ENCODE measurements at places on chromosomes 7 and 10.

DNA sequence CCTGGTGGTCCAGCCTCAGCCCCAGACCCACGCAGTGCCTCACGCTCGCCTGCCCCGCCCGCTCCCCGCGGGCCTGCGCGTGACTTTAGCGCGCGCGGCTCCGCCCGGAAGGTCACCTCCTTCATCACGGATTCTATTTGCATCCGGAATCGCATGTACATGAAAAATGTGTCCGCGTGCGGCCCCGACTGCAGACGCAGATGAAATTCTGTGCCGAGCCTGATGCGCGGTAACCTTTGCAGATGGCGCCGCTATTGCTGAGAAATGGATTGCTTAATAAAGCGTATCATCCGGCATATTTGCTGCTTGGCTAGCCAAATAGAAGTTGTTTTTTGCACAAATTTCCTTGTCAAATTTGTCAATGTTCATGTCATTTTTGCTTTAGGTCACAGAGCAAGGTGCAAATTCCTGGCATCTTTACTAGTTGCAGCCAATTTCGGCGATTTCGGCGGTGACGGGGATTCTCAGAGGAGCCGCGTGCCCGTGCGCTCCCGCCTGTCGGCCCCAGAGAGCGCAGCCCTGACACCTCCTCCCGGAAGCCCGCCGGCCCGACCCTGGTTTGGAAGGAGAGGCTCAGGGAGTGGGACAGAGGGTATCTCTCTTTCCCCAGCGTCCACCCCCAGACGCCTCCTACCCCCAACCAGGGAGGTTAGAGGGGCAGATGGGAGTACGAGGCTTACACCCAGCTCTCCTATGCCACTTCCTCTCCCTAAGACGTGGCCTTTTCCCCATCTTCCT lies 85.9 kb upstream of the PAX2 start:
- no peak for DNase-seq

DNA sequence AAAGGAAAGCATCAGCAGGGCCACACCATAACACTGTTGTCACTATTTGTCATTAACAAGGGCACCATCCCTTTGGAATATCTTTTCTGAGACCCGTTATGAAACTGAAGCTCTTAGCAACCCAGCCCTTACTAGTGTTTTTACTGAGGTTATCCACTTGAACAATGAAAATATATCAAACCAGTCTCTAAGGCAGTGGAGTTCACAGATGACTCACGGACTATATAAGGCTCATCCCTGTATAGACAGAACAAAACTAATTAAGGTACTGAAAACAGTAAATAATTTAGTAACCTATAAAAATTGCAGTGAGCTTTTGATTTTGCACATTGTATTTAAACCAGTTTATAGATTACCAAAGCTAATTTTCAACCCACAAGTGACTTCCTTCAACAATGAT lies 196.0 kb downstream of the ELAPOR2 start:
- no peak for DNase-seq

- DNase-seq: no peak
Measured at GRCh38 chr7:48634116-48634632, 290.2 kb upstream of the CDC14C start.

DNA sequence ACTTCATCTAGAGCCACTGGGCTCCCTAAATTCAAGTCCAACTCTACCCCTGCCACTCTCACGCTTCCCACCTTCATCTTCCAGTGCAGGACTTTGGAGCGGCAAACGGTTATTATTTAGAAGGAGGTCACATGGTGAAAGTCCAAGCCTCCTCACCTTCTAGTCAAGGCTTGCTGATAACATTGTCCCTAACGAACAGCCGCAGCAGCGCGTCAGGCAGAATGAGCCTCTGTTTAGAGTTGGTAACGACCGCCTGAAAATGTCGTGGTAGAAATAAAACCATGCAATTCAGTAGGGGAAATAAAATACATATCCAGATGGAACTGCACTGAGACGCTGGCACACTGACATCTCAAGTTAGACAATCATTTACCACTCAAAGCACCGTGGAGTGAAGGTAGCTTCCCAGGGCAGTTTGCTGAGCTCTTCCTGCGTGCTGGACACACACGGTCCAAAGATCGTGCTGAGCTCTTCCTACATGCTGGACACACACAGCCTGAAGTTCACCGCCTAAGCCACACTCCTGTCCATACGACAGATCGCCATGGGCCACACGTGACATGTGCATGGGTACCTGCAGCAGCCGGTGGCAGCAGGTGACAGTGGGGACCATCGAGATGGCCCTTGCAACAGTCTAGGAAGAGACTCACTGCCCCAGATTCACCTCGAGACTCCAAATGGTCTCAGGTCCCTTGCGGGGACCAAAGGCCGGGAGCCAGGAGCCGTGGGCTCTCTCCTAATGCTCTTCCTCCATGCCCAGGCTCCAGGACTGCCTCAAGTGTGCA lies 323.5 kb downstream of the PTPRN2 start:
- DNase-seq: no peak

DNA sequence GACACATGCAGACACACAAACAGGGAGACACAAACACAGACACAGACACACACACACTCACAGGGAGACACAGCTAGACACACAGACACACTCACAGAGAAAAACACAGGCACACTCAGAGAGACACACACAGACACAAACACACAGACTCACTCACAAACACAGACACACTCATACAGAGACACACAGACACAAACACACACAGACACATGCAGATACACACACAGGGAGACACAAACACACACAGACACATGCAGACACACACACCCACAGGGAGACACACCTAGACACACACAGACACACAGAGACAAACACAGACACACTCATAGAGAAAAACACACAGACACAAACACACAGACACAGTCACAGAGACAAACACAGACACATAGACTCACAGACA lies 67.9 kb downstream of the ADARB2 start:
- DNase-seq: no peak

DNA sequence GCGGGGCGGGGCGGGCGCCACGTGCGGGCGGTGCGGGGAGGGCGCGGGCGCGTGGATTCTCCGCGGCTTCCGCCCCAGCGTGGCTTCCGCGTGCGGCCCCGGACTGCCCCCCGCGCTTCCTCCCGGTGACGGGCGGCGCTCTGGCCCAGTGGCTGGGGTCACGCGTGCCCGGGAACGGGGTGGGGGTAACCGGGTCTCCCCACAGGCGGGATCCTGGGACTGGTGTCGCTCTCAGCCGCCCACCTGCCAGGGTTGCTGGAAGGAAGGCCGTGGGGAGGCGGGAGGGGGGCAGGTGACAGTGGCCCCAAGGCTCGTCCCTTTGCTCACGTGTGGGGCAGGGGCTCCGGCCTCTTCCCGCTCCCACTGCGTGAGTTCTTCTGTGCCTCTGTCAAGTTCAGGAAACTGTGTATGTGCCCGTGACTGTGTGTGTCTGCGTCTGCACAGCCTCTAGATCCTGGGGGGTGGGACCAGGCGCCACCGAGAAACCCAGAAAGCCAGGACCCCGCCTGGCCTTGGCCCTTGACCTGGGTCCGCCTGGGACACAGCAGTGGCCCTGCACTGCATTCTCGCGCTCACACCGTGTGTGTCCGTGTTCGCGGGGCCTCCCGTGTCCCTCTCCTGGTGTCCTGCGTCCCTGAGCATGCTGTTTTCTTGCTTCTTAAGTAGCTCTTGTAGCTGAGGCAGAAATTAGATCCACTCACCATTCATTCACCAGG lies 919 bp downstream of the MAFK start:
- DNase-seq: no peak

DNA sequence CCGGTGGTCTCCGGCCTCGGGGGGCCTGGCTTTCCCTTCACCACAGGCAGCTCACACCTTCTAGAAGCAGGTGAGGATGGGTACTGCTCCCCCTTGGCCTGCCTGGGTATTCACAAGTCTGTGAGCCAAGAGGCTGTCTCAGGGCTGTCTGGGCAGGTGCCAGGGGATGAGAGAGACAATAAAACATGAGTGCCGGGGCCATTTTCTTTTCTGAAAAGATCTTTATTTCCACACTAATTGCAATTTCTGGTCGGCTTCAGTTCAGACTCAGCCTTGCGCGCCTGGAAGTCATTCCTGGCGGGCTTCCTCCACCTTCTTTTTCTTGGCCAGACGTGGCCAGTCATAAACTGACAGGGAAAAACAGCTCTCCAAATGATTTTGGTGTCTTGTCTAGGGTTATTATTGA lies 171.2 kb downstream of the ARHGAP12 start:
- no peak for DNase-seq

DNA sequence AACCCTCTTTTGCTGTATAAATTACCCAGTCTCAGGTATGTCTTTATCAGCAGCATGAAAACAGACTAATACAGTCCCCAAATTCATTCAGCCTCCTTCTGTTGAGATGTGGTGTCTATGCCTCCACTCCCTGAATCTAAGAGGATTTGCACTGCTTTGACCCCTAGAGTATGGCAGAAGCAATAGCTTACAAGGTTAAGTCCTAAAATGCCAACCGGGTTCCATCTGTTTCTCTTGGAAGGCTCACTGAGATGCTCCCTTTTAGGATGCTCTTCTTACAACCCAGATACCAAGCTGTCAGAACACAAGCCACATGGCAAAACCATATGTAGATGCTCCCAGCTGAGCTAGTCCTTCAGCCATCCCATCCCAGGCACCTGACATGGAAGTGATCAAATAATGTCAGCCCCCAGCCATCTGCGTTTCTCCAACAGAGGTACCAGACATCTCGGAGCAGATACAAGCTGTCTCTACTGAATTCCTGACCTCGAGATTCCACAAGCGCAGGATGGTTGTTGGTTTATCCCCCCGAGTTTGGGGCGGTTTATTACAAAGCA lies 20.2 kb downstream of the CALN1 start:
- no peak for DNase-seq

DNA sequence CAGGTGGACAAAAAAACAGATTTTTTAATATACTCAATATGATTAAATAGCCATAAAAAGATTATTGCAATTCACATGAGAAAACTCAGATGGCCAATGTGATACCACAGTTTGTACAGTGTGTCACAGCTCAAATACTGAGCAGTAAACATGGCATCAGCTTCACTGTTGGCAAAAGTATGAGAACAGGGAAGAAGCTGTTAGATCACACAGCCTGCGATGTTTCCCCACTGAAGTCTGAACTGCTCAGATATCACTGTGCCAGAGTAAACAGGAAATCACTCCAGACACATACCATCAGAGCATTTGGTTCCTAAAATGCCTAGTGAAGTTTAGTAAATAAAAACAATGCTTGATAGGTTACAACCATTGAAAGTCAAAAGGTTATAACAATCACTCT lies 347.8 kb downstream of the ETV1 start:
- no peak for DNase-seq

DNA sequence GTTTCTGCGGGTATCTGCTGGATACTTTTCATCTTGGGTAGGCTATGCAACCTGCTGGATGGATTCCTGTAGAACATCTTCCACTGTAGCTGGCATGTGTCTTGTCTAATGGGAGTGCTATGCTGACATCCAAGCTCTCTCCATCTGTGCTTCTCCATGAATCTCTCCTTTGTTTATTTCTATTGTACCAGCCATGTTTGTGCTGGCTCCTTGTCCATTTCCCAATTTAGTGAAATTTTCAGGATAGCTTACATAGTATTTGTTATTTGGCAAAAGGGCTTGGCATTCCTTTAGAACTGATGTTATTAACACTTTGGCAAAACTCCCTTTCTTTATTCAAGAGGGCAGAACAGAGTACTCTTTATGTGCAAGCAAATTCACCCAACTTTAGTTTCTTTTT lies 198.0 kb downstream of the CSTF2T start:
- no peak for DNase-seq

DNA sequence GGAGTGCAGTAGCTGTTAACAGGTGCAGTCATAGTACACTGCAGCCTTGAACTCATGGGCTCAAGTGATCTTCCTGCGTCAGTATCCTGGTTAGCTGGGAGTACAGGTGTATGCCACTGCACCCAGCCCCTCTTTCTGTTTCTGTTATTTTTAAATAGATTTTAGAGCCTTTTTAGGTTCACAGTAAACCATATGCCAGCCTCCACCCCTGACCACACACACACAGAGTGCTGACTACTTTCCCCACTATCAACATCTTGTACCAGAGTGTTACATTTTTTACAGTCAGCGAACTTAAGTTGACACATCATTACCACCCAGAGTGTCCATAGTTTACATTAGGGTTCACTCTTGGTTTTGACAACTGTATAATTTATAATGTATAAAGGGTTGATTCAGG lies 32.1 kb downstream of the MARCHF5 start:
- DNase-seq: no peak

- no peak for DNase-seq
Measured at GRCh38 chr10:34078745-34079470, 736.2 kb downstream of the PARD3 start.

GRCh38 chr10:5944389-5945189 lies 32.8 kb downstream of the IL15RA start:
- DNase-seq: no peak

DNA sequence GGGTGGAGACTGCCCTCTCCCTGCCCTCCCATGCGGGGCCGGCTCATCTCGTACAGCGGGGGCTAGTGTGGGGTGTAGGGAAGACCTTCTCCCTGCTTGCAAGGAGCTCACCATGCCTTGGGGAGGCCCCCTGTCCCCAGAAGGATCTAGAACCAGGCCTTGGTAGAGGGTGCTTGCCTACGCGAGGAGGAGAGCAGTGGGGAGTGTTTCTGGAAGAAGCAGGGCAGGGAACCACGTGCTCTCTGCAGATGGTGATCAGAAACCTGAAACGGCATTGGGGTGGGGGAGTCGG lies 2.7 kb downstream of the MAFK start:
- DNase-seq: no peak

DNA sequence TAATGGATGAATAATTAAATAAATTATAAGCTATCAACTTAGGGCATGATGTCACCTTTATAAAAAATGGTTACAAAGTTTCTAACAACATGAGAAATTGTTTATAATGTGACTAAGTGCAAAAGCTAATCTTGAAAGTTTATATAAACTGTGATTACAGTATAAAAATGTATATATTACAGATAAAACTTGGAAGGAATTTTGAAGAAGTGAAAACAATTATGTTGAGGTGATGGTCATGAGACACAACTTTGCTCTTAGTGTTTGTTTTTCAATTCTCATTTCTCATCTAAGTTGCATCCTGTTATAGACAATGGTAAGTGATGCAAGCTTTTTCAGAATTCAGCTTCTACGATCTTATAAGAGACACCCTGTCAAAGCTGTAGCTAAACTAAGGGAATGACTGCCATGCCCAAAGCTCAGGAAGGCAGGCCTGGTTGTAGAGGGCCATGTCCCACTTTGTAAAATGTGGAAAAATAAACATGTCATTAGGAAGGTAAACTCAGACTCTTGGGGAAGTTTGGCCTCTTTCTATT lies 23.9 kb downstream of the MACC1 start:
- no peak for DNase-seq

Measured in Kasumi-1 (cell line).